ENCODE measurements at places on chromosomes 3 and 15. TPM values are rescaled to one million over a fixed set of nuclear protein-coding genes. Genes with fewer than 3 reads are reported as not detected.

DNA sequence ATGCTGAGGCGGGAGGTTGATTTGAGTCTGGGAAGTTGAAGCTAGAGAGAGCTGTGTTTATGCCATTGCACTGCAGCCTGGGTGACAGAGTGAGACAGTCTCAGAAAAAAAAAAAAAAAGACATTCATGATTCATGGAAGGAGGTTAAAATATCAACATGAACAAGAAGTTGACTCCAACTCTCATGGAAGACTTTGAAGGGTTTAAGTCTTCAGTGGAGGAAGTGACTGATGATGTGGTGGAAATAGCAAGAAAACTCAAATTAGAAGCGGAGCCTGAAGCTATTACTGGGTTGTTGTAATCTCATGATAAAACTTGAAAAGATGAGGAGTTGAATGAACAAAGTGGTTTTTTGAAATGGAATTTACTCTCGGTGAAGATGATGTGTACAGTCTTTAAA lies 491.8 kb downstream of the SQOR start:
- no peak for DNase-seq

- no peak for DNase-seq
Observed at GRCh38 chr3:24151594-24151993, 206.5 kb downstream of the NR1D2 start.

GRCh38 chr3:149274220-149274619 lies 52.6 kb upstream of the CP start:
- DNase-seq, result no peak

- no peak for DNase-seq
Observed at GRCh38 chr3:148319161-148319915, 378.4 kb upstream of the AGTR1 start.

DNA sequence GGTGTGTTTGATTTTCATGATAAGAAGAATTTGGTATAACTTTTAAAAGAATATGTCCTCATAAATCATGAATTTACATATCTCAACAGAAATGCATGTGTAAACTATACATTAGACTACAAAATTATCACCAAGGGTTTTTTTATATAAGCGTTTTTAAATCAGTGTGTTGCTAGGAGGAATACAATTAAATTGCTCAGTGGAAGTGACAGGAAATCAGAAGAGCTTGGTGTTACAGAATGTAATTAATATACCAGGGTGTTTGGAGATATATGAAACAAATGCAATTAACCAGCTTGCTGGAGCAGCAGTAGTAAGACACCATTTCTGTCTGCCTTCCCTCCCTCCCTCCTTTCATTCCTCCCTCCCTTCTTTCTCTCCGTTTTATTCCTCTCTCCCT lies 2.4 kb downstream of the ROBO2 start:
- DNase-seq, result no peak

- no peak for DNase-seq
Observed at GRCh38 chr3:128665362-128666021, 14.9 kb upstream of the RPN1 start.

DNA sequence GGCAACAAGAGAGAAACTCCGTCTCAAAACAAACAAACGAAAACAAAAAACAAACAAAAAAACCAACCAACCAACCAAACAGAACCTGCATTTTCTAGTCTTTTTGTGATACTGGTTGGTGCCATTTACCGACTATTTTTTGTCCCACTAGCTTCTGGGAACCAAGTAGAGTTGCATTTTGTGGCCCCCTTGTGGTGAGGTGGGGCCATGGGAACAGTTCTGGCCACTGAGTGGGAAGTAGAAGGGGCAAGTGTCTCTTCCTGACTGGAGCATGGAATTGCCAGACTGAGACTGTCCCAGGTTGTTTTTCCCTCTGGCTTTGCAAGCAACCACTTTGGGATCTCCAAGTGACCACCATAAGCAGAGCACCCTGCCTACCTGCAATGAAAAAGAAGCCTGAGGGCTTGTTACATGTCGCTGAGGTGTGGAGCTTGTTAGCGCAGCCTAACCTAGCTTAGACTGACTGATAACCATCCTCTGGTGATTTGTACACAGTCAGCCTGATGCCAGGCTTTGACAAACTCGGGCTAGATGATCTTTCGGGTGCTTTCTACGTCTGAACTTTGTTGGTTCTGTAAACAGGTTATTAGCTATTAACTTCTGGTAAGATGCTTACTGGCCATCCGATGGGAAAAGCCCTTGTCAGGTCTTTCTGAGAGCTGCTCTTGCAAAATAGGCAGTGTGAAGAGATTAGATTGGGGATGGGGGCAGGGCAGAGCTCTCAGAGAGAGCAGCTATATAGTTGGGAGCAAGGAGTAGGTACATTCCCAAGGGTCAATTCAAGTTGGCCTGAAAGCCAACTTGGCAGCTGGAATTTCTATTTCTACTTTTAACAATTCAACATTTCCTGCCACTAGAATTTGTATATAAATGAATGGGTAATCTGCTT lies 172.2 kb downstream of the SSR3 start:
- no peak for DNase-seq

GRCh38 chr3:66140743-66141372 lies 79.9 kb upstream of the SLC25A26 start:
- no peak for DNase-seq

GRCh38 chr15:93942269-93942694 lies 289.1 kb upstream of the MCTP2 start:
- DNase-seq, result no peak

- no peak for DNase-seq
Observed at GRCh38 chr3:44398853-44399252, 60.3 kb downstream of the TCAIM start.

GRCh38 chr3:143661677-143662076 lies 186.6 kb downstream of the SLC9A9 start:
- DNase-seq, result no peak

DNA sequence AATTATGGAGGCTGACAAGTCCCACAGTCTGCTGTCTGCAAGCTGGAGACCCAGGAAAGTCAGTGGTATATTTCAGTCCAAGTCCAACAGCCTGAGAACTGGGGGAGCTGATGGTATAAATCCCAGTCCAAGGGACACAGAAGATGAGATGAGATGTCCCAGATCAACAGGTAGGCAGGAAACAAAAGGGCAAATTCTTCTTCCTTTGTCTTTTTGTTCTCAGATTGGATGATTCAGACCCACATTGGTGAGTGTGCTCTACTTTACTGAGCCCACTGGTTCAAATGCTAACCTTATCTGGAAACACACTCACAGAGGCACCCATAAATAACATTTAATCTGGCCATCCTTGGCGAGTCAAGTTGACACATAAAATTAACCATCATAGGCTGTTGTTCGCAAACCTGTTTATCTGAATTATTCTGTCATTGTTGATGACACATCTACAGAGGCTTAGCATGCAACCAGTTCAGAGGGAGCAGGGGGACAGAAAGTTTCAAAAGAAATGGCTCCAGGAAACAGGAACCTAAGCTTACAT lies 62.7 kb upstream of the ITGA11 start:
- no peak for DNase-seq

DNA sequence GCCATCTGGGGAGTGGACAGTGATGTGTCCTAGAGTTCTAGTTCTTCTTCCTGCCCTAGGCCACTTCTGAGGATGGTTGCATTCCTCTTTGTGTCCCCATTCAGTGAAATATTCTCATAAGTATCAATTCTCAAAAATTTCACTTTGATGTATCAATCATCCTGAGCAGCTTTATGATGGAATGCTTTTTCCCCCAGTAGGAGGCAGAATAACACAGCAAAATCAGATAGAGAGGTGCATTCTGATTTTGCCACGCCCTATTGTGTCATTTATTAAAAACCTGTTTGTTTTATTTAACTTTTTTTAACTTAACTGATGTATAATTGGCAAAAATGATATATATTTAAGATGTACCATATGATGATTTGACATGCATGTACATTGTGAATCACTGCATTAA lies 656.0 kb upstream of the GRM7 start:
- DNase-seq, result no peak

DNA sequence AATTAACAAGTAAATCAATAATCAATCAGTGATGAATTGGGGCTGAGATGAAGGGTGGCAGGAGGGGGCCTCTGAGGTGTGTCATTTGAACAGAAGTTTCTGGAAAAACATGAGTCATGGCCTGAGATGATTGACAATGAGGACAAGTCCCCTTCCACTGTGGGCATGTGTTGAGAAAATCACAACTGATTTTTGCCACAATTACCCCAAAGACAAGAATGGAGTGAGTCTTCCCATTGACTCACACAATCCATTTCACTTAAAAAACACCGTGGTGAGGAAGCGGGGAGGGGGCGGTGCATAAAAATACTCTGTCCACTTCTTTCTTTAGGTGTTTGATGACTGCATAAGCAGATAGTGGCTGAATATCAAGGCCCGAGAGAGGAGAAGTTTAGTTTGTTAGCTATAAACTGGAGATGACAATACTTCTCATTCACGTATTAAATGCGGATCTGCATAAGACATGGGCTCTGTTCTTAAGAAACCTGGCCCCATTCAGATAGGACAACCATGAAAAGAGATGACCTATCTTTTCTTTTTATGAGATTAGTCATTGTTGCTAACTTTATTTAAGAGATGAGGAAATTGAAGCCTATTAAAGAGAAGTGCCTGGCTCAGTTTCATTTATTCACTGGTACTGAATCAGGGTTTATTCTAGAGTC lies 34.7 kb downstream of the SHC4 start:
- DNase-seq, result no peak

GRCh38 chr15:32879980-32880379 lies 162.2 kb downstream of the GREM1 start:
- no peak for DNase-seq

- DNase-seq, result no peak
Observed at GRCh38 chr3:101574388-101575112, 570 bp downstream of the PCNP start.

DNA sequence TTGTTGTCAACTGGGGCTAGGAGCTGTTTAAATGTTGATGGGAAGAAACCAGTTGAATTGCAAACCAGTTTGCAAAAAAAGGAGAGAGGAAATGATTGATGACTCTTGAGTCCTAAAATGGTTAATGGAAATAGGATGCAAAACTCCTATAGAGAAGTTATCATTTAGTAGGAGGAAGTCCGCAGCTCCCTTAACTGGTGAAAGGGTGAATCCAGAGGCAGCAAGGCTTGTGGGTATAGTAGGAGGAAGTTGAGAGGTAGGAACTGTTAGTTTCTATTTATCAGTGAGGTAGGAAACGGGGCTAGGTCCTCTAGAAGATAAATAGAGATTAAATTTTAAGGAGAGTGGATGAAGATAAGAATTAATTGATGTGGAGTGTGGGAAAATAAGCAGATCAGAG lies 15.4 kb downstream of the IREB2 start:
- no peak for DNase-seq

DNA sequence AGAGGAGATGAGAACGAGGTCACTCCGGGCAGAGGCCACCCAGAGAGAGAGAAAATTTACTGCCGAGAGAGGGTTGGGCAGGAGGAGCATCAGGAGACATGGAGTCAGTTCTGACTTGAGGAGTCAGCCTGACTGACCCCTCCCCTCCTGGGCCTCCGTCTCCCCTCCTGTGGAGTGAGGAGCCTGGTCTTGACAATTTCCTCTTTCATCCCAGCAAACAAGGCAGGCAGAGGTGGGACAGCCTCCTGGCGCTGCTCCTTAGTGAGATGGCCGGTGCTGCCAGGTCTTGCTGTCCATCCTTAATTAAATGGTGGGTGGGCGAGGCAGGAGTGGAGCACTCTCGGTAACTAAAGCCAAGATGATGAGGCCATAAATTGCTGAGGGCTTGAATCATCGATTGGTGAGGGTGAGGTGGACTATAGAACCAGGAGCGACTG lies 60.6 kb downstream of the CYP11A1 start:
- DNase-seq, result no peak

- no peak for DNase-seq
Observed at GRCh38 chr3:16907243-16907642, 22.5 kb downstream of the PLCL2 start.

- peak; percentile 90 for DNase-seq
Observed at GRCh38 chr3:10753964-10754363, 62.1 kb upstream of the SLC6A11 start.

GRCh38 chr3:111924283-111924682 lies 54.5 kb upstream of the ABHD10 start:
- no peak for DNase-seq

- DNase-seq, result no peak
Observed at GRCh38 chr3:126418661-126419131, 24.0 kb downstream of the CFAP100 start.

GRCh38 chr3:135581806-135582205 lies 383.7 kb upstream of the PPP2R3A start:
- no peak for DNase-seq

- no peak for DNase-seq
Observed at GRCh38 chr3:149153402-149153801, 24.0 kb downstream of the HPS3 start.

DNA sequence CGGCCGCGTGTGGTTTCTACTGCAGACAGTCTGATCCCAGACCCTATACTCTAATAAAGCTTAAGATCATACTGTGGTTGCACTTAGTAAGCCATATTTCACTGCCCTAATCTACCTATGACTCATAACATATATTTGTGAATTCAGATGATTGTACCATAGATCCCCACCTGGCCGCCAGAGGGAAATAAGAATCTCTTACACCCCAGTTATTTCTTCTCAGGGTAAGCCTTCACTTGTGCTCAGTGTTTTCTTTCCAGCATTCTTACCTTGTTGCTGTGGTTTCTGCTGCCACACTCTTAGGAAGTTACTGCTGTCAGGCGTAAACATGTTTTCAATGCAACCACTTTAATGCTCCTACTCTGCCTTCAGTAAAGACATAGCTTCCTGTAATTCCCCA lies 105.9 kb downstream of the B3GALNT1 start:
- no peak for DNase-seq

GRCh38 chr15:92683511-92683834 lies 27.9 kb upstream of the FAM174B start:
- peak; percentile 32 for DNase-seq

DNA sequence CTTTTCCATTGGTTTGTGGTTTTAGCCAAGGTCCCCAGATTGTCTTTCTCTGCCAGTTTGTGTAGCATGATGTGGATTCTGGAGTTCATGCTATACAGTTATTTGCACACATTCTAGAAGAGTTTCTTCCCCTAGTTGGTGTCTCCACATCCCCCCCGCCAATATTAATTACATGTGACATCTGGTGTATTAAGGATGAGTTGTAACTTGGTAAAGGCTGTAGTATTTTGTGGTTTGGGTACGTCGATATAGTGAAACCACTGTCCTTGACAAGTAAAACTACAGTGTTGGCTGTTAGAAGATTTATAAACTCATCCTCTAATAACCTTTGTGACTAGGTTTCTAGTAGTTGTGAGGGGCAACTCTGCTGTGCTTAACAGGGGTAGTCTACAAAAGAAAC lies 23.7 kb upstream of the P4HTM start:
- no peak for DNase-seq

Gene CHDH
- 17.9 TPM for total RNA-seq

Gene HIGD2B
- not detected for total RNA-seq

Gene CGNL1
- total RNA-seq, result 40.4 TPM

Gene CISH
- 4.9 TPM for total RNA-seq

Gene COL6A6
- 0.12 TPM for total RNA-seq

Gene WDR93
- 1.3 TPM for total RNA-seq

Gene AMOTL2
- 93.2 TPM for total RNA-seq

Gene CCR3
- not detected for total RNA-seq

Gene RTP3
- total RNA-seq, result not detected

Gene SPINK8
- not detected for total RNA-seq

Gene SCN11A
- total RNA-seq, result 1.6 TPM

Gene CSTA
- total RNA-seq, result not detected

Measured in progenitor cell of endocrine pancreas (in vitro differentiated cells).